ENCODE measurements at places on chromosomes 1 and 21.
A peak's percentile ranks its signal among the peaks of the same experiment; 100 is the strongest.

GRCh38 chr1:235649368-235650163 lies at the start of gene GNG4:
Gene GNG4, minus strand, starts transcription at chr1:235649784. Its CDS starts 65,946 bp downstream, at chr1:235583838.
- DNase-seq, result peak; percentile 4

DNA sequence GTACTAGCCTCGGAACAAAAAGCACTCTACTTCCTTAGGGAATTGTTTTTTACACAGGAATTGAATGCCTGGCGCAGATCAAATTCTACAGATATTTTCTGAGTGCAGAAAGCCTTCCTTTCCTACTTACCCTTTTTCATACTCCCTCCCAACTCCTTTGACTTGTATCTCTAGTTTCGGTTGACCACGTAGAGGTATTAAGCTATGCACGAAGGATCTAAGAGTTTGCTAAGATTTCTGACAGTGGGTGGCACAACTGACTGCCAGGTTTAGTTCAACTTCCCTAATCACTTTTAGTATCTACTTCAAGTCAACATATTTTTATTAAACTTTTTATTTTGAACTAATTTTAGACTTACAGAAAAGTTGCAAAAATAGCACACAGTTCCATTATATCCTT lies 5.0 kb downstream of the TOR1AIP2 start:
- no peak for DNase-seq

DNA sequence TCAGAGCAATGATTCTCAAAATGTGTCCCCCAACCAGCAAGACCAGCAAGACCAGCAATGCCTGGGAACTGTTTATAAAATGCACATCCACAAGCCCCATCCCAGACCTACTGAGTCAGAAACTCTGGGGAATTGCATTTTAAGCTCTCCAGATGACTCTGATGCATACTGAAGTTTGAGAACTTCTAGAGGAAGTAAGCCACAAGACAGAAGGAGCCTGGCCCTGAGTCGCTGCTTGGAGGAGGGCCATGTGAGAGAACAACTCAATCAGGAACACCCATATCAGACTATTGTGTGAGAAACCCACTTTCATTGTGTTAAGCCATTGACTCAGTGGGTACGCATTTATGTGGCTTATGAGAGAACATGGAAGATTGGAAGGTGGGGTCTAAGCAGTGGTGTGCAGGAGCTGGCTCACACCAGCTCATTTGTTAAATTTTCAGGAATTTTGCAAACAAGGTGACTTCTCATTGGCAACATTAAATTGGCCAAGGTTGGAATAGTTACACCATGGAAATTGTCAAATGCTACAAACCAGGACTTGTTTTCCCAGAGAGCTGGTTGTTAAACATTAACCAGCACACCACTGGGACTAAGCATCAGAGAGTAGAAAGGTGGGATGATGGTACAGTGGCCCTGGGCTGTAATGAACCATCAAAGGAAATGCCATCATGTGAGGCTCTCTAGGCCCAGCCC lies 38.9 kb downstream of the ATP1A1 start:
- DNase-seq, result peak; percentile 64

DNA sequence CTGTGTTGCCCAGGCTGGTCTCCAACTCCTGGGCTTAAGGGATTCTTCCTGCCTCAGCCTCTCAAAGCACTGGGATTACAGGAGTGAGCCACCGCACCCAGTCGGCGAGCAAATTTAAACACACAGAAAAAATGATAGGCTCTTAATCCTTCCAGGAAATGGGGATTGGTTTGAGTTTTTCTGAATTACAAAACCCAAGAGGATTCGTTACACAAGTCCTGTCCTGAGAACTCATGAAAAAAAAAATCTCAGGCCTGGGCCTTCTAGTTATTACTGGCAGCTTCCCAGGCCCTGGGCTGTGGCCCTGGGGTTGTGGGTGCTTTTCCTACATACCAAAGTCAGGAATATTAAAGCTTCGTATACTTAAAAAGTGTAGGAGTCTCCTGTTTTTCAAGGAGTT lies 6.3 kb upstream of the IFNGR2 start:
- DNase-seq, result peak; percentile 76

DNA sequence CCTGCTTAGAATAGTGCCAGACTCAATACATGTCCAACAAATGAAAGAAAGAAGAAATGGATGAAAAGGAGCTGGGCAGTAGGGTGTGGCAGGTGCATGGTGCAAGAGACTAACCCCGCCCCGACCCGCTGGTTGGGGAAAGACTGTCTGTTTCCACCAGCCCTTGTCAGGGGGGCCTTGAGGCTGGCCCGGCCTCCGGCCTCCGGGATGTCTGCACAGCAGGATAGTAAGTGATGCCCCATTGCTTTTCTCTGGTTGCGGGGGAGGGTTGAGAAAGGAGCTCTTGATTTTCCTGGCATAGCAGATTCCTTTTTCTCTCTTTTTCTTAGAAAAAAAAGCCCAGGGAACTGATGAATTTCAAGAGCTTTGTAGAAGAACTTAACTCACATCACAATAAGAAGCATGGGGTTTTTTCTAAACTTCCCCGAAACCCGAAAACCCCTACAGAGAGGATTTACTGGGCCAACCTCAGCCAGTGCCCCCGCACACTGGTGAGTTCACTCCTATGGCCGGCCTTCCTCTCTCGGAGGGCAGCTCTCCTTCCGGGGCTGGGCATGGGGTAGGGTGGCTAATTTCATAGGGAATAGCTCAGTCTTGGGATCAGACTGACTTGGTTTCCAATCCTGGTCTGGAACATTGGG lies 12.5 kb upstream of the TTC22 start:
- no peak for DNase-seq

DNA sequence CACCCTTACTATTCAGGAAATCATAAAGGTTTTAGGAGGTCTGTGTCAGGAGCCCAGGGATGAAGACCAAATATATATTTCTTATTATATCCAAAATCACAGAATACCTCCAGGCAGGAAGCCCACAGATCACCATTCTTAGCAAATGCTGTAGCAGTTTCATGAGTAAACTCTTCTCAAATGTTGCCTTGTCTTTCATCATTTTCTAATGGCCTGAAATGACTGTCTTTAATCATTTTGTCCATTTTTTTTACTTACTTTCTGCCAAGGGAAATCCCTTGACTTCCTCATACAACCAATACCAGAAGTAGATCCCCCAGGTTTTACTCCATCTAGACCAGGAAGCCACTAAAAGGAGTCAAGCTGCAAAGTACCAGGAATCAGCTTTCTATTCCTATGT lies 32.4 kb downstream of the PSMG1 start:
- DNase-seq, result peak; percentile 17

DNA sequence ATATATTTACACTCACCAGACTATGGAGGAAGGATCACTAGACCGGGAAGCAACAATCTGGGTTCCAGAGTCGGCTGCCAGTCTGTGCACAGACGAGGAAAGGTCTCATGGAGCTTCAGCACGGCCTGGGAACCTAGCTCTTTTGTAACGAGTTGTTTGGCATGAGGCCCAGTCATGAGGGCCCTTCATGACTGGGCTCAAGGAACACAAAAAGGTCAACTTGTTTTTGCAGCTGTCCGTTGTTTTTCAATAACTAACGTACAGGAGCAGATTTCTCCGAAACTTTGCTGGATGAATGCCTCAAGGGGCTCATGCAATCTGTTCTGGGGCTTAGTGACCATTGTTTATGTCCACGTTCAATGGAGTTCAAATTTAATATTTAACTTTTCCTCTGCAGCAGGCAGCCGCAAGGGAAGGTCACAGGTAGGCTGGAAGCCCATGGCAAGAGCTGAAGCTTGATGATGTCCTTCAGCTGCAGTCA lies 5.9 kb upstream of the STUM start:
- DNase-seq, result no peak

DNA sequence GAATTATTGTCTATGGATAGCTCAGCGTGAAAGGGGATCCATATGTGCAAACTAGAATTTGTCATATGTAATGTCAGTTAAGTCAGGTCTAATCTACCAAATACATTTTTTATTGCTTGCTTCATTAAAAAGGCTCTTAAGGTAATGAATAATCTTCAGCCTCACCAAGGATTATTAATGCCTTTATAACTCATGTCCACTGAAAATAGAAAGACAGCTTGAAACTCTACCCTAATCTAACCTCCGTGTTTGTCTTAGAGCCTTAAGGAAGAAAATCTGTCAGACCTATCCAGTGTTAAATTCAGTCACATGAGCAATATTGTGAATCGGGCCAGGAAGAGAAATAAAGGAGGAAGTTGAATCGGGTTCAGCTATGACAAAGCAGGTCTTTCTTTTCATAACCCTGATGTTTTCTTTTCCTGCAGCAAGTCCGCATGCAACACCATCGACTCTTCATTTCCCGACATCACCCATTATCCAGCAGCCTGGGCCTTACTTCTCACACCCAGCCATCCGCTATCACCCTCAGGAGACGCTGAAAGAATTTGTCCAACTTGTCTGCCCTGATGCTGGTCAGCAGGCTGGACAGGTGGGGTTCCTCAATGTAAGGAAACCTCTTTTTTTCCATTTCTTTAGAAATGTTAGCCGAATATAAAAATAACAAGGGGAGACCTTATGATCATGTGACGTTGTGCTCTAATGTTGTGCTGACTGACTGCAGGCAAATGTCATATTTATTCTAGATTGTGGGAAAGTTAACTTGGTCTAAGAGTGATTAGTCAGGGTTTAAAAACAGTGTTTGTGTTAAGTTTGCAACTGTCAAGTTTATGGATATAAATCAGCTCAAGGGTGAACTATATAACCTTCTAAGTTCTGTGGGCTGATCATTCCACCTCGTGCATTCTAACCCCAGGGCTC lies 321.0 kb downstream of the TM2D1 start:
- no peak for DNase-seq

DNA sequence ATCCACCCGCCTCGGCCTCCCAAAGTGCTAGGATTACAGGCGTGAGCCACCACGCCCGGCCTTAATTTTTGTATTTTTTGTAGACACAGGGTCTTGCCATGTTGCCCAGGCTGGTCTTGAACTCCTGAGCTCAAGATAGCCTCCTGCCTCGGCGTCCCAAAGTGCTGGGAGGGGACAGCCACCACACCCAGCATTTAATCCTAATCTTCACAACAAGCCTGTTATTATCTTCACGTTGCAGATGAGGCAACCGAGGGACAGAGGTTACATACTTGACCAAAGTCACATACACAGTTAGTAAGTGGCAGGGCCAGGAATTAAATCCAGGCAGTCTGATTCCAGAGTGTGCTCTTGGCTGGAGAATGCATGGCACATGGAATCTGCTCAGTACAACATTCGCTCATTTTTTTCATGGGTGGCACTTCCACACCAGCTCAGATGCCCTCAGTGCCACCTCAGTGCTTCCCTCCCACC lies 4.8 kb upstream of the GPR37L1 start:
- no peak for DNase-seq

- no peak for DNase-seq
Observed at GRCh38 chr1:109644670-109645069, 11.2 kb upstream of the GSTM4 start.

- DNase-seq, result no peak
Observed at GRCh38 chr1:5920201-5920600, 72.0 kb downstream of the NPHP4 start.

DNA sequence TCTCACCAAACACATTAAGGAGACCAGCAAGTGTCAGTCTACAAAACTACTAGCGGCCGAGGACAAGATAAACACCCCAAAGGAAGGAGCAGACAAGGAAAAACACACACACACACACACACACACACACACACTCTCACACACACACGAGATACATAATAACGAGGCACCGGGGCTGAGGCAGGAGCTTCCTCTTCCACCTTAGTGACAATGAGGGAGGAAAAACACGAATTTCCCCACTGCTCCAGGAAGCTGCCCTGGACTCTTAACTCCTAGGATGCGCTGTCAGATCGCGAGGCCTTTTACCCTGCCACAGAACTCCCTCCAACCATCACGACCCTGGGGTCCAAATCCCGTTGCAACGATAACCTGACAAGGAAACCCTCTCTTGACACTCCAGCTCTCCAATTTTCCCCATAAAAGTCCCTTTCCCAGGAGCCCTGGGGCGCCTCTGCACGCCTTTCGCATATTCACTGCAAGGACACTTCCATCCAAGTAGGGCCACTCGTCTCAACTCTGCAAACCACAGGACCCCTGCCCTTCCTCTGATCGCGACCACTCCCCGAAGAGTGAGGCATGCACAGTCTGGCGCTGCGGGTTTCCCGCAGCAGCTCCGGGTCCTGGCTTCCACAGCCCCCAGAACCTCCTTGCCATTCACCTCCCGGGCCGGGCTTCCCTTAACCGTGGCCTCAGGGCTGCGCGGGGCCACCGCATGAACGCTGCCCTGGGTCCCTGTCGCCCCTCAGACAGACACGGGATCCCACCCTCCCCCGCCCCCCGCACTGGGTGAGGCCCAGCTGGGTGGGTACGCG lies 581 bp downstream of the ETV3 start:
- DNase-seq, result no peak

- DNase-seq, result peak; percentile 77
Observed at GRCh38 chr1:156445789-156446263, 54.7 kb downstream of the MEF2D start.

- peak; percentile 81 for DNase-seq
Observed at GRCh38 chr21:41768437-41769042, 1.7 kb upstream of the RIPK4 start.

DNA sequence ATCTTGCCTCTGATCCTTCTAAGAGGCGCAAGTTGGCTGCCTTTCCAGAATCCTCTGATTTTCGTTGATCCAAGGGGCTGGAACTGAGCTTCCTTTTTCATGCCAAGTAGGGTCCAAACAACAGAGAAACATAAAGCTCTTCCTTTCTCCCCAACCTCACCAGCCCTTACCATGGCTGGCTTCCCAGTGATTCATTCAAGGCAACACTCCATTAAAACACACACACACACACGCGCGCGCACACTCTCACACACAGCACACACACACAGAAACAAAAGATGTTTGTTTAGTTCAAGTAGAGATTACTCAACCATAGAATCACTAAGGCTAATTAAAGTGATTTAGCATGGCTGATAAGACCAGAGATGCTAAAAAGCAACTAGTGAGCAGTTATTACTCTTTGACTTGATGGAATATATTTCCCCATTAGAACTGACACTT lies 13.0 kb upstream of the GUCA2A start:
- DNase-seq, result peak; percentile 90

GRCh38 chr1:18670868-18671225 lies 40.2 kb downstream of the PAX7 start:
- no peak for DNase-seq

DNA sequence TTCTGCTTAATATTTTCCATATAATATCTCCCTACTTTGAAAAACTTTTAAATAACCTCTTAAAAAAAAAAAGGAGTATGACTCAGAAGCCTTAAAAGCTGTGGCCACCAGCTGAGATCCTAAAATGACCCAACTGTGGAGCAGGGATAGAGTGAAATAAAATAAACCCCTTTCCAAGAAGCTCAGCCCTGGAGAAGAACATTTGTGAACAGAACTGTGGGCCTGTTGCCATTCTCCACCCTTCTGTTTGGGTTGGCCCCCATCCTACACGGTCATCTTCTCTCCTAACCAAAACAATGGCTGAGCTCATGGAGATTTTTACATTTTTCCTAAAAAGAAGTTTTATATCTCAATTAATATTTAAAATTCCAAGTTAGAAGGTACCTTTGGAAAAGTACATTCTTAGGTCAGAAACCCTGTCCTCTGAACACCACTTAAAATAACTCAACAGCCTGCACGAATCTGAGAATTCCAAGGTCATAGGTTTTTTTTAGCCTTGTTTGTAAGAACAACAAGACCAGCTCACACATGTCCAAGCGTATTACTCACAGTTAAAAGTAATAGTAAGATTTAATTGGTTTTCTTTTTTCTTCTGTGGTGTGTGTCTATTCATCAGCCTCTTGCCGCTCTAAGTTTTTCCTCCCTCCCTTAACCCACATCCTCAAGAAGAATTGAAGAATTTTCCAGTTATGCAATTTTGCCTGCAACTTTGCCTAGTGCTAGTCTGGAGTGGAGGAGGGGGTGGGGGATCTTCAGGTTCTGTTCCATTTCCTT lies 107.7 kb upstream of the ERRFI1 start:
- peak; percentile 88 for DNase-seq

Data from fibroblast of skin of abdomen (primary cell).